Lower leg skin (tissue), 4 donors: ENCODE measurements at places on chromosomes 3 and 15. TPM values are rescaled to one million over a fixed set of nuclear protein-coding genes. Genes with fewer than 3 reads are reported as not detected.

GRCh38 chr15:94305133-94305532, 73.8 kb downstream of the MCTP2 start:
- DNase-seq: no peak

DNA sequence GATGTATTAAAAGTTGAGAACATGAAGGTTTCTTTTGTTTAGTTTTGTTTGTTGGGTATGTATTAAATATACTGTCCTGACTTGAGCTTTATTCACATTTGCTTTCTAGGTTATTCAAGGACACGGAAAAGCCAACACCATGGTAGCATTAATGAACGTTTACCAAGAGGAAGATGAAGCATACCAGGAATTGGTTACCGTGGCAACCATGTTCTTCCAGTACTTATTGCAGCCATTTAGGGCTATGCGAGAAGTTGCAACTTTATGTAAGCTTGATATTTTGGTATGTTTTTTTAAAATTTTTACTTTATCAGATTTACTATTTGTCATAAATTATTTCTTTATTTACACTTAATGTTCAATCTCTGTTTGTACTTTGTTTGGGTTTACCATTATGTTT, 3.6 kb downstream of the WHAMM start:
- DNase-seq: no peak

The CPEB1 gene
- 2.9 TPM for total RNA-seq

GRCh38 chr3:72397586-72397985, 450.7 kb downstream of the SHQ1 start:
- DNase-seq: no peak

The RHCG gene
- 1.3 TPM for total RNA-seq

DNA sequence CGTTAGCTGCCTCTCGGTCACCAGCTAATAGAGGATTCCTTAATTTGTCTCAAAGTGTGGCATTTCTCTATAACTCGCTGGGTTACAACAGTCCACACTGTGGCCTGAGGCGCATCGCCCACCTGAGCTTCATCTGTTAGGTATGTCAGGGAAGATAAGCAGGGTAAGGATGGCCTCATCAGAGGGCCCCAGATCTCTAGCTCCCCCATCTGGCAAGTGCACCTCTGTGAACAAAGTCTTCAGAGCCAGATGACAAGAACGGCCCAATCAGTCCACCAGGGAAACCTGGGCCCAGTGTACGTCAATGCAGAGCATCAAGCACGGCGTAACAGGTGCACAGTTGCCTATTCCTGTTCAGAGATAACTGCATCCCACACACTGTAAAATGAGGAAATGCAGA, 23.2 kb downstream of the FRG2C start:
- no peak for DNase-seq

GRCh38 chr3:182451871-182452270, 341.4 kb upstream of the ATP11B start:
- no peak for DNase-seq

The RBP2 gene
- not detected for total RNA-seq

The BSN gene
- total RNA-seq: 0.17 TPM

- no peak for DNase-seq
Measured at GRCh38 chr3:106093616-106094015, 224.8 kb upstream of the CBLB start.

The EPHA3 gene
- 1.4 TPM for total RNA-seq

DNA sequence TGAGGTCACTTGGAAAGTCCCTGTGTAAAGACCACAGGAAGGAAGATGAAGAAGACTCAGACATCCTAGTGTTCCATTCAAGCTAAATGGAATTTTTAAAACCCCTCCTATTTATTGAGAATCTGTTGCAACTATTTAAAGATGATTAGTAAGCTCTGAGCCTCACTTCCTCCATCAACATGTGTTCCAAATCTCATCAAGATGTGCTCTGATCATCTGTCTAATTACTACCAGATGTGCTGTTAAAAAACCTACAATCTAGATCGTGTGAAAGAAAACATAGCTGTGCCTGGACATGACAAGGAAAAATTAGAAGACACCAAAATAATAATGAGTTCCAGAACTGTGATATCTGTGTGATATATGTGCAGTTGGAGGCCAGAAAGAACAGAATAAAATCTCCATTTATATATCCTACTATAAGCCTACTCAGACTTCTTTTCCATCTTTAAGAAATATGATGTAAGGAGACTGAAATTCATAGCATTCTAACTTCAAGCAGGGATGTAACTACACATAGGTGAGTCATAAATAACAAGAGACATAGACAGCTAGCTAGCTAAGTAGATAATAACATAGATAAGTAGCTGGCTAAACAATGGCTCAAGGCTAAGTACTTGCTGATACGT, 7.8 kb downstream of the XPC start:
- no peak for DNase-seq

The GRAMD1C gene
- 37.9 TPM for total RNA-seq

- no peak for DNase-seq
Measured at GRCh38 chr3:159817126-159817525, 171.5 kb upstream of the IL12A start.

- DNase-seq: no peak
Measured at GRCh38 chr3:56702490-56703315, 19.6 kb upstream of the TASOR start.

DNA sequence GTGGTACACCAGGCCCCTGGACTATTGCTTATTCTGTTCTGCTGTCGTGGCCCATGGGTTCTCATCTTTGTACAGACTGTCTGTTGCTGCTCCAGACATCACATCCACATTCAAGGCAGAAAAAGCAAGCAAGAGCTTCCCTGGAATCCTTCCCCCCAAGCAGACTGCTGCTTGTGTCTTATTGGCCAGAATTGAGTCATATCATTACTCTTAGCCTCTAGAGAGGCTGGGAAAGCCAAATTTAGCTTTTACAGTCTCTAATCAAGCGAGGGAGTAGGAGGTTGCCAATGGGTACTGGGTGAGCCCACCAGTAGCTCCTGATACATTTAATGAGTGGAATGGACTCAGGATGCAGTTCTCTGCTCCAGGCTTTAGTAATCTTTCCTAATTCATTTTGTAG, 39.4 kb downstream of the RAB6B start:
- DNase-seq: no peak

GRCh38 chr3:17132286-17133115, 247.7 kb downstream of the PLCL2 start:
- DNase-seq: no peak

DNA sequence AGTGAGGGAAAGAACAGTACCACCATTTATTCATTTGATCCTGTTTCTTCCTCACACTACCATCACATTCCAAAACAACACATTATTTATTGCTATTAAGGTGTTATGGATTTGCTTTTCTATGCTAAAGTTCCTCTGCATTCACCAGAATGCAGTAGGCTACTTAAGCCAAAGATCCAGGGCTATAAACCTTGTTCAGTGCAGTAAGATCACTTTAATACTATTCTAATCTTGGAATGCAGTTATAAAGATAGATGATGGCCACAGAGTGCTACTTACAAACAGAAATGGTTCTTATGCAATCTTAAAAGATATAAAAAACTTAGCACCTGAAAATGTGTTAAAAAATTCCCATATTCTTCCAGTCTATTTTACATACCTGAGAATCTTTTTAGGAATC, 107.5 kb upstream of the TSPAN3 start:
- no peak for DNase-seq
